ENCODE measurements at places on chromosomes 5 and 9.

- no peaks in the 10 kb centered on the region for H3K4me1 ChIP-seq
- DNase-seq = no peak
- no peaks in the 10 kb centered on the region for H3K27me3 ChIP-seq
- H3K27ac ChIP-seq = no peak overlapping the region
- H3K4me3 ChIP-seq = no peak overlapping the region
These were observed 20.2 kb upstream of the GLIS3 start for GRCh38 chr9:4320021-4320420.

GRCh38 chr9:88938189-88938588 is 53.1 kb upstream of the S1PR3 start:
- DNase-seq = no peak
- peaks cover 51% of the 10 kb centered on the region for H3K4me1 ChIP-seq
- H3K27ac ChIP-seq = no peak overlapping the region
- H3K4me3 ChIP-seq = no peak overlapping the region

DNA sequence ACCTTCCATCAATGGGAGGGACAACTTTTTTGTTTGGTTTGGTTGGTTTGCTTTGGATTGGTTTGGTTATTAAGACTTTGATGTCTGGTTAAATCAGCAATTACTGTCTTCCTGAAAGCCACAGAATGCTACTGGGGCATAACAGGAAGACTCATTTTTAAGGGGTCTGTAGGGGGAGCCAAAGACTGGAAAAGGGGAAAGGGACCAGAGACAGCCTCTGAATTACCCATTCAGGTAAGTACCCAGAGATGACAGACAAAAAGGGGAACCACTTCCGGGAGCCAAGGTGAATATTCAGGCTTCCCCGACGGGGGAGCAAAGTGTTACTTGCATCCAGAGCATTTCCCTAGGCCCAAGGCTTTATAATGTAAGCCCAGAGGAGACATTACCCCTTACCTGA is 4.6 kb upstream of the FEM1C start:
- H3K36me3 ChIP-seq = no peaks in the 10 kb centered on the region
- no peaks in the 10 kb centered on the region for H3K27me3 ChIP-seq
- no peak for DNase-seq
- peaks cover 4% of the 10 kb centered on the region for H3K4me1 ChIP-seq
- no peak overlapping the region for H3K4me3 ChIP-seq

- H3K36me3 ChIP-seq = no peaks in the 10 kb centered on the region
- DNase-seq = no peak
- H3K27me3 ChIP-seq = peaks cover 79% of the 10 kb centered on the region
- H3K4me1 ChIP-seq = peaks cover 47% of the 10 kb centered on the region
- H3K27ac ChIP-seq = no peak overlapping the region
These were observed 7.6 kb downstream of the PTCH1 start for GRCh38 chr9:95508968-95509850.

DNA sequence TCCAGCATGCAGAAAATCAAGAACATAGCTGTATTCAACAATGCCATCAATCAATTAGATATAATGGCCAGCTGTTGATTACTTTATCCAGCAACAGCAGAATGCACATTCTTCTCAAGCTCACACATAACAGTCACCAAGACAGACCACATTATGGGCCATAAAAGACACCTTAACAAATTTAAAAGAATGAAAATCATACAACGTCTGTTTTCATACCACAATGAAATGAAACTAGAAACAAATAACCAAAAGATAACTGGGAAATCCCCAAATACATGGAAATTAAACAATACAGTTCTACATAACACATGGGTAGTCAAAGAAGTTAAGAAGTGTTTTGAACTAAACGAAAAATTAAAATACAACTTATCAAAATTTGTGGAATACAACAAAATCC is 130.9 kb upstream of the GNA14 start:
- peaks cover 66% of the 10 kb centered on the region for H3K36me3 ChIP-seq
- no peak overlapping the region for H3K27ac ChIP-seq
- no peaks in the 10 kb centered on the region for H3K4me1 ChIP-seq
- no peak overlapping the region for H3K4me3 ChIP-seq
- no peak for DNase-seq

DNA sequence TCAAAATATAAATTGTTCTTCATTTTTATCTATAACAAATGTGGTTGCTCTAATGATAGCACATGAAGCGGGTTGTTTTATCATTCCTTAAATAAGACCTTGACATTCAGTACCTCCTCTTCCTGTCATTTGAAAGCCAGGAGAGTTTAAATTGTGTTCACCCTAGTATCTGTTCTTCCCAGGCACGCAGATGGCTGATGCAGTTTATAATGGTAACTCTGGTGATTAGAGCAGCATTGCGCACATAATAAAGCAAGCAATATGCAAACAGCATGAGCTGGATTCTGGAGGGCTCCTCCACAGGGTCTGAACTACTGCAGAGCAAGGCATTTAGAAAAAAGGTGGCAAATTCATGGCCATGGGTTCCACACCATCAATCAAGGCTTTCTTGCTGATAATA is 307.8 kb downstream of the ENC1 start:
- no peak for DNase-seq
- no peaks in the 10 kb centered on the region for H3K36me3 ChIP-seq
- H3K4me1 ChIP-seq = no peaks in the 10 kb centered on the region
- peaks cover 8% of the 10 kb centered on the region for H3K27me3 ChIP-seq
